HuH-7.5 (cell line): ENCODE measurements at places on chromosomes 12 and 14.
A peak's percentile ranks its signal among the peaks of the same experiment; 100 is the strongest.

GRCh38 chr14:34179727-34180126 is 228.9 kb upstream of the EGLN3 start:
- DNase-seq, result no peak

DNA sequence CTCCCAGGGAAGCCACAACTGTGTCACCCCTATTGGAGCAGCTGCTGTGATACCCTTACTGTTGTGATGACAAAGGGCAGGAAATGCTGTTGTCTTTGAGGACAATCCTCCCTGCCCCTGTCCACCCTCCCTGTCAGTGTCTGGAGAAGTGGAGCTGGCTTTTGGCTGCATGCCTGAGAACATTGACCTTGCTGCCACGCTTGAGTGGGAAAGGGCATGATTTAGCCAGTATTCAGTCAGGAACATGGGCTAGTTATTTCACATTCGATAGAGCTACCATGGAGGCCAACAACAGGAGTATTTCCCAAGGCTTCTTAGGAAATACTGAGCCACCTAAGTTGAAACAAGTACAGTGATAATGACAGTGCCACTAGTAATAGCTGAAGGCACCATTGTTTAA is 59.4 kb downstream of the MYRFL start:
- DNase-seq, result no peak

GRCh38 chr12:122527478-122527944 is 462 bp downstream of the KNTC1 start:
- no peak for DNase-seq

DNA sequence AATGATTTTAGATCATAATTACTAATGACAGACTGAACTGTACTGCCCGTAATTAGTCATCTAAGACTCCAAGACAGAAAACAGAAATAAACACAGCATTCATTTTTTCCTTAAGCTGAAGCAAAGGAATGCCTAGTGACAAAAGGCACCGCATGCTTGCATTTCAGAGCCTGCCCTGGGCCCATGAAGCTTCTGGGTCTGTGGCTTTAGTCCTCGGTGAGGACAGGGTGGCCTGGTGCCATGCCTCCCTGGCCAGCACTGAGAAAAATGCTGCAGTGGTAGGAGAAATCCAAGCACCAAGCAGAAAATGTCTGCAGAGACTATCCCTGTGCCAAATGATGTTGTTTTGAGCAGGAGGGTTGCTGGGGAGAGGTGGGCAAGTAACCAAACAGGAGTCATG is 171.6 kb downstream of the CALM1 start:
- no peak for DNase-seq

- no peak for DNase-seq
Measured at GRCh38 chr14:69004731-69005431, 25.8 kb upstream of the ACTN1 start.

DNA sequence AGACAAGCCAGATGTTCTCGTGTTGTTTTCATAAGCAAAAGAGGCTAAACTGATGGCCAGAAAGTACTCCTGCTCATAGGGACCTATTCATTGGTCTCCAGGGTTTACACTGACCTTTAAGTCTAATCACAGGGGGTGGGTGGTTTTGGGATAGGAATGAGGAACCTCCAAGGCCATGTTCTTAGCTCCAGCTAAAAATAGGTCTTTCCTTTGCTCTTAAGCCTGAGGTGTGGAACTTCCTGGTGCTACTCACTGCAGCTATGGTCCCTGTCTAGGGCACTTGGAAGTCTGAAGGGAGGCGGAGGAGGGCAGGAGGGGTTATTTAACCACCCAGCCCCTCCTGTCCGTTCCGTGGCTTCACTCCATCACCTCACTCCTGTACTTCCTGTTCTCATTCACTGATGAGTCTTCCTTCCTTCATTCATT is 18.6 kb downstream of the GPRC5A start:
- DNase-seq, result no peak

DNA sequence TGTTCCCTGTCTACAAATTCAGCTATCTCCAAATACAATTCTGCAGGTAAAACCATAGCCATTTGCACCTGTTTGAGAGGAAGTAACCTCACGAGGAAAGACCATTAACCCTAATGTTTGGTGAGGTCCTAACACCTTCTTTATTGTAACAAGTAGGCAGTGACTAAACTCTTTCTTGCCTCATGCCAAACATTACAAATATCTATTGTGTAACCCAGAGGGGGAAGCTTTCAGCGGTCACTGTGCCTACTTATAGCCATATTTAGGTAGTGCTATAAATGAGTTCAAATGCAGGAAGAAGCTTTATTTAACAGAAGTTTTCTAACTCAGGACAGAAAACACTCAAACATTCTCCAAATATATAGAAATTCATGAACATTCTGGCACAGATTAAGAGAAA is 252.7 kb downstream of the LRFN5 start:
- DNase-seq, result no peak

- peak; percentile 64 for DNase-seq
Measured at GRCh38 chr12:53174881-53175491, 5.5 kb upstream of the ZNF740 start.

DNA sequence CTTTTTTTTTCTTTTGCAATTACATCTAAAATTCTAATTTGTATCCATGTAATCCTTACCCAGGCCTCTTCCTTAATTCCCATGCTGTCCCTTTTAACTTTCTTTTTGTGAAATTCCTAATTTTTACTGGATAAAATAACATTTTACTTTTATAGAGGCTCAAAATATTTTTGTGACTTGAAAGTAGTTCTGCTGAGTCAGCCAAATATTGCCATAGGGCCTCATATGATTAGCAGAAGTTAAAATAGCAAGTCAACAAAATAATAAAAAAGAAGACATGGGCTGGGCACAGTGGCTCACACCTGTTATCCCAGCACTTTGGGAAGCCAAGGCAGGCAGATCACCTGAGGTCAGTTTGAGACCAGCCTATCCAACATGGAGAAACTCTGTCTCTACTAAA is 2.0 kb downstream of the C3AR1 start:
- DNase-seq, result no peak

DNA sequence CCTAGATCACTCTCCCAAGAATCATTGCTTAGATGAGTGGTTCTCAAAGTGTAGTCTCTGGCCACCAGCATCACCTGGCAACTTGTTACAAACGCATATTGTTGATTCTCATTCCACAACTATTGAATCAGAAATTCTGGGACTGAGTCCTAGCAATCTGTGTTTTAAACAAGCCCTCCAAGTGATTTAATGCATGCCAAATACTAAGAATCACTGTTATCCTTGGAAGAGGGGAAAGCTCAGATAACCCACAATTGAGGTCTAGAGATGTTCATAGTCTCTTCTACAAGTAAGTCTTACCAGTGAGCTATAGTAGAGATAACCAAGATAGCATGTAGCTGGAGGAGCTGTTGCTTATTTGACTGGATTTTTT is 666.6 kb downstream of the DIO2 start:
- no peak for DNase-seq
